T-cell (primary cell): ENCODE measurements at places on chromosomes 5 and 9. TPM values are rescaled to one million over a fixed set of nuclear protein-coding genes. Genes with fewer than 3 reads are reported as not detected.

- H3K4me1 ChIP-seq = no peaks in the 10 kb centered on the region
- DNase-seq = no peak
- no peaks in the 10 kb centered on the region for H3K27me3 ChIP-seq
- H3K4me3 ChIP-seq = no peak overlapping the region
- H3K27ac ChIP-seq = no peak overlapping the region
Measured at GRCh38 chr9:70746316-70746715, 331.9 kb upstream of the KLF9 start.

Gene CDH6
- not detected for total RNA-seq

Gene LIX1
- not detected for total RNA-seq

Gene STK32A
- total RNA-seq = not detected

GRCh38 chr5:153824909-153825308 is 213.8 kb downstream of the FAM114A2 start:
- H3K27ac ChIP-seq = no peak overlapping the region
- H3K36me3 ChIP-seq = no peaks in the 10 kb centered on the region
- no peaks in the 10 kb centered on the region for H3K27me3 ChIP-seq
- H3K4me3 ChIP-seq = no peak overlapping the region
- H3K4me1 ChIP-seq = no peaks in the 10 kb centered on the region
- DNase-seq = no peak

- H3K36me3 ChIP-seq = no peaks in the 10 kb centered on the region
- DNase-seq = peak; percentile 14
- no peak overlapping the region for H3K27ac ChIP-seq
- no peak overlapping the region for H3K4me3 ChIP-seq
Measured at GRCh38 chr9:650362-650761, 191.1 kb upstream of the DMRT1 start.

DNA sequence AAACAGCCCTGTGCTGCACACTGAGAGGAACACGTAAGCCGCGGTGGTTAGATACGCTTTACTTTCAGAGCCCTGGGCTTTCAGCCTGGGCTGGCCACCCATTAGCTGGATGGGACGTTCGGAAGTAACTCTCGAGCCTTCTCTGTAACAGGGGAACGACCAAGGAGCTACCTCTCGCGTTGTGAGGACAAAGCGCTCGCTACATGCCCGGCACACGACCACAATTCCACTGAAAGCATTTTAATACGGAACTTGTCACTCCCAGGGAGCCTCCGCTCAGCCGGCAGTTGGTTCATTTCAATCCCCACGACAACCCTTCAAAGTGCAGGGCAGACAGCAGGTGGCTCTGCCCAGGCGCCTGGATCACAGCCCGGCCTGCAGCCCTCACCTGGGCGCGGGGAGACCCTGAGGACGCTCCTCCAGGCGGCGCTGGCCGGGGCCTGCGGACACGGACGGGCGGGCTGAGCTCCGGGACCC is 368 bp downstream of the SURF1 start:
- H3K27ac ChIP-seq = peak overlapping the region; percentile 27
- peaks cover 16% of the 10 kb centered on the region for H3K36me3 ChIP-seq
- H3K4me3 ChIP-seq = peak overlapping the region; percentile 87
- DNase-seq = no peak
- no peaks in the 10 kb centered on the region for H3K27me3 ChIP-seq

GRCh38 chr5:134551901-134552300 is 26.4 kb downstream of the JADE2 start:
- no peak overlapping the region for H3K4me3 ChIP-seq
- H3K27ac ChIP-seq = no peak overlapping the region
- DNase-seq = no peak
- H3K36me3 ChIP-seq = peaks cover 79% of the 10 kb centered on the region
- no peaks in the 10 kb centered on the region for H3K27me3 ChIP-seq
